Heart left ventricle (tissue), 16 donors: ENCODE measurements at places on chromosomes 13 and 19. TPM values are rescaled to one million over a fixed set of nuclear protein-coding genes. Genes with fewer than 3 reads are reported as not detected.

CCDC8 gene
- total RNA-seq = 24.7 TPM

KLK10 gene
- 0.12 TPM for total RNA-seq

DNA sequence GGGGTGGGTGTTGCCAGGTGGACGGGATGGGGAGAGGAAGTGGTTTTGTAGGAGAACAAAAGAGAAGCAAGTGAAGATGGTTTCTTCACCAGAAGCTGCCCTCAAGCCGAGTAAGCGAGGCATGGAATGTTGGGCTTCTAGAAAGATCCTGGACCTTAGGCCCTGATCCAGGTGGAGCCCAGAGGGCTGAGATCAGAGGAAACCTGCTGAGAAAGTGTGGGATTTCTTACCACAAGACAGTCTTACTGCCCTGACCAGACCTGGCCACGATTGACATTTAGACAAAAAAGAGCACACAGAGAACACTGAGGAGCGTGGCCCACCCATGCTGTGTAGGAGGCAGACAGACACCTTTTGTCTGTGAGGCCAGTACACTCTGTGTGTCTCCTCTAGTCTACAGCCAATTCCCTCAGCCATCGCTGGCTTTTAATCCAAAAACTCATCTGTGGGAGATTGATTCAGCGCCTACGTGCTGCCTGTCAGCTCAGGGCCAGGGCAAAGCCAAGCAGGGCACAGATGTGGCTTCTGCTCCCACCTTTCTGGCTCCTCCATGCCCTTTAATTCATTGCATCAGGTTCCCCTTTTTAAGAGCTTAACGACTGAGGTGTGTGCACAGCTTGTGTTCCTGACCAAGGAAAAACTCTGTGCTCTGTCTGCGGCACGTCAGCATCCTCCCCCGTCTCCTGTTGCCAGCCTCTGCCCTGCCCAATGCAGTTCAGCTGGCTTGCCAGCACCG lies 123.3 kb downstream of the AKAP11 start:
- H3K4me3 ChIP-seq = no peak overlapping the region
- DNase-seq = no peak
- no peak overlapping the region for H3K27ac ChIP-seq
- H3K27me3 ChIP-seq = no peaks in the 10 kb centered on the region
- H3K36me3 ChIP-seq = no peaks in the 10 kb centered on the region

DNA sequence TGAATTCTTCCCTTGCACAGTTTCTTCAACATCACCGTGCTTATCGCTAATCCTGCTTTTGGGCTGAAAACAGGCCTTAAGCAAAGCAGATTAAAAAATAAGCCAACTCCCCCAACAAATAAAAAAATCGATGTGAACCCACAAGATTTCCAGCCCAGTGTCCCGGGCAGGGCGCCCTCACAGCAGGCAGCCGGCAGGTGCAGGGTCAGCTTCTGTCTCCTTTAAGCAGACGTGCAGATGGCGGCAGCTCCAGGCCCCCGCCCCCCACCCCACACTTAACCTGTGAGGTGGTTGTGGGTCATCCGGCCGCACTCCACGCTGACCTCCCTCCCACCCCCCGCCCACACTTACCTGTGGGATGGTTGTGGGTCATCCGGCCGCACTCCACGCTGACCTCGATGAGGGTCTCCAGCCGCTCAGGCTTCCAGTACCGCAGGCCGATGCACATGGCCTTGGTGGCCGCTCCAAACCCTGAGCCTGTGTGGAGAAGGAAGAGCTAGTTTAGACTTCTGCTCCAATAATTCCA lies 19.8 kb downstream of the ADPRHL1 start:
- no peaks in the 10 kb centered on the region for H3K4me1 ChIP-seq
- no peak overlapping the region for H3K4me3 ChIP-seq
- H3K27me3 ChIP-seq = no peaks in the 10 kb centered on the region
- no peaks in the 10 kb centered on the region for H3K36me3 ChIP-seq
- no peak for DNase-seq

GRCh38 chr19:7953576-7953975 lies 10.1 kb upstream of the TIMM44 start:
- H3K4me3 ChIP-seq = no peak overlapping the region
- H3K36me3 ChIP-seq = peaks cover 8% of the 10 kb centered on the region
- H3K27me3 ChIP-seq = no peaks in the 10 kb centered on the region
- H3K4me1 ChIP-seq = peaks cover 5% of the 10 kb centered on the region
- H3K27ac ChIP-seq = no peak overlapping the region

DNA sequence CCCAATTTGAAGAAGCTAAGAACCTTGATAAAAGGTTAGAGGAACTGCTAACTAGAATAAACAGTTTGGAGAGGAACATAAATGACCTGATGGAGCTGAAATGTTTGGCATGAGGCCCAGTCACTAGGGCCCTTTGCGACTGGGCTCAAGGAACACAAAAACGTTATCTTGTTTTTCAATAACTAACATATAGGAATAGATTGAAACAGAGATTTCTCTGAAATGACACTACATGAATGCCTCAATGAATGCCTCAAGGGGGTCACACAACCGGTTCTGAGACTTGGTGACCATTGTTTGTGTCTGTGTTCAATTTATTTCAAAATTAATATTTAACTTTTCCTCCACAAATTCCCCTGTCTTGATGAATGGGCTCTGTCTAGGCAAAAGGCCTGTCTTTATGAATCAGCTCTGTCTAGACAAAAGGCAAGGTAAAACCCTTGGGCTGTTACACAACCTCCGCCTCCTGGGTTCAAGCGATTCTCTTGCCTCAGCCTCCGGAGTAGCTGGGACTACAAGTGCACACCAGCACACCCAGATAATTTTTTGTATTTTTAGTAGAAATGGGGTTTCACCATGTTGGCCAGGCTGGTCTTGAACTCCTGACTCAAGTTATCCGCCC lies 932 bp upstream of the ZNF486 start:
- H3K36me3 ChIP-seq = no peaks in the 10 kb centered on the region
- H3K4me3 ChIP-seq = no peak overlapping the region
- peaks cover 7% of the 10 kb centered on the region for H3K4me1 ChIP-seq
- no peak for DNase-seq

DNA sequence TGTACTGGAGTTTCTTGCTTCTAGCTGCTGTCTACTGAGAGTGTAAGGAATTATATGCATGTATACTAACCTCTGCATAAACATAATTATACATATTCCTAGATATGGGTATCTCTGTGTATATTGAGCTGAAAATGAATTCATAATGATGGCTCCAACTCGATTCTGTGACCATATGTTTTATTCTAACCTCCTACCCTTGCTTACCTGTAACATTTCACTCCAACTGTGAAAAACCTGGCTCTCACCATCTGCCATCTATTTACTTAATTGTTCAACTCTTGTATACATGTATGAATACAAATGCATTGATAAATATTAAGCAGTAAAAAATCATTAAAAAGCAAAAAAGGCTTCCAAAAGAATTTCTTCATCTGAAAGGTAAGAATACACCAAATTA lies 1729.5 kb upstream of the SPRY2 start:
- H3K27me3 ChIP-seq = no peaks in the 10 kb centered on the region
- no peak for DNase-seq
- no peaks in the 10 kb centered on the region for H3K4me1 ChIP-seq
- H3K36me3 ChIP-seq = no peaks in the 10 kb centered on the region

DNA sequence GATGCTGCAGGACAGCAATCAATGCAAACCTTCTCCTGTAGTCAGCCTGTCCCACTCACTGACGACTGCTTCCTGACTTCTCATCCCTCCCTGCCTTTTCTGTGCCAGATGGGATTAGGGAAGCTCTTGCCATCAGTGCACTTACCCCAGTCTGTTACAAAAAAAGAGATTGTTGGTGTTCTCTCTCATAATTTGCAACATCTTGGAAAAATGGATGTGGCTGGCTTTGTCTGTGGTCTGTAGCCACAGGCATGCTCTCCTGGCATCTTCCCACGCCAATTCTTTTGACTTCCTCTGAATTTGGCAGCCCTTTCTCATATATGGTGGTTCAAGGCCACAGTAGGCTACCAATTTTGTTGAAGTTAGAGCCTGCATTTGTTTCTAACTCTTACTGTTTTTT lies 11.6 kb upstream of the HTR2A start:
- no peaks in the 10 kb centered on the region for H3K36me3 ChIP-seq
- H3K27ac ChIP-seq = no peak overlapping the region
- no peaks in the 10 kb centered on the region for H3K27me3 ChIP-seq
- no peaks in the 10 kb centered on the region for H3K4me1 ChIP-seq
- H3K4me3 ChIP-seq = no peak overlapping the region

DNA sequence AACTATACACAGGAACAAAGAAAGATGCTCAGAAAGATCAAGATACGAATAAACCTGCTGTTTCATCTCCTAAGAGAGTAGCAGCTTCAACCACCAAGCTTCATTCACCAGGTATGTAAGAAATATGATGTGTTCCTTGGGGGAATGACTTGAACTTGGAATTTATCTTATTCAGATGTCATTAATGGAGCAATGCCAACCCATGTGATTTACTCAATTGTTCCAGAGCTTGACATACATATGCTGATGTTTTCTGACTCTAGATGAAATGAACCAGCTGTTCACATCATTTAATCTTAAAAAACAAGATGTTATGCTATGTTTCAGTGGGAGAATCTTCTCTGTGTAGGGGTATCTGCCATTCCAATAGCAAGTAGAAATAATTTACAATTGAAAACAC lies 270.9 kb downstream of the SLC7A1 start:
- no peak overlapping the region for H3K4me3 ChIP-seq
- no peaks in the 10 kb centered on the region for H3K36me3 ChIP-seq
- H3K4me1 ChIP-seq = no peaks in the 10 kb centered on the region
- H3K27me3 ChIP-seq = no peaks in the 10 kb centered on the region

DNA sequence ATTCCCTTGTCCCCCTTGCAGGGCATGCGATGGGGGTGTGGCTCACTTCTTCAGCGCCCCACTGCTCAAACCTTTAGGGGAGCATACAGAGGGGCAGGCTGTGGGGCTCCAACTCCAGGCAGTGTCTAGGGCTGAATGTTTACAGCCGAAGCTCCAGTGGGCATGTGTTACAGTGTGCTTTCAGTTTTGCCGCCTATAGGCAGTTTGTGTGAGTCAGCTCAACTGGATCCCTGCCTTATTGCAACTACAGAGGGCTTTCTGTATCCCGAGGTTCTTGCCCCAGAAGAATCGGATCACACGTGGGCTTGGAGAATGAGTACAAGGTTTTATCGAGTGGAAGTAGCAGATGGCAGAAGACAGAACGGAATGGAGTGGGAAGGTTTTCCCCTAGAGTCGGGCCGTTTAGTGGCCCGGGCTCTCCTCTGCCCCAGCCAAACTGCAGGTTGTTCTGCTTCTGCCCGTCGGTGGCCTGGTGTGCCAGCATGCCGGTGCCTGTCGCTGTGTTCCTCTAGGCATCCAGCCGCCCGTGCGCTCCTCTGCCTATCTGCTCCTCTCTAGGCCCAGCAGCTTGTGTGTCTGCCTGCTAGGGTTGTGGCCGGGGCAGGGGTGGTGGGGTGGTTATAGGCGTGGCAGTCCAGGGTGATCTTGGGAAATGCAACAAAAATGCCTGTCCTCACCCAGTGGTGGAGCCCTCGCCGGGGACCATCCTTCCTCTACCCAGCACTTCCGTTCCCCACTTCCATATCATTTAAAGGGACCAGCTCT lies 435.9 kb upstream of the SGCG start:
- no peaks in the 10 kb centered on the region for H3K27me3 ChIP-seq
- H3K4me1 ChIP-seq = no peaks in the 10 kb centered on the region
- H3K27ac ChIP-seq = no peak overlapping the region
- no peak overlapping the region for H3K4me3 ChIP-seq
- H3K36me3 ChIP-seq = no peaks in the 10 kb centered on the region

- no peaks in the 10 kb centered on the region for H3K4me1 ChIP-seq
- no peak overlapping the region for H3K27ac ChIP-seq
- H3K4me3 ChIP-seq = no peak overlapping the region
- DNase-seq = no peak
Measured at GRCh38 chr19:34017024-34017423, 155.3 kb upstream of the LSM14A start.
